Stimulated activated CD8-positive, alpha-beta memory T cell treated with anti-CD3 and anti-CD28 coated beads, Interleukin-7, amount 100 ng/mL, for 4 hours (primary cell): ENCODE measurements at places on chromosomes 11 and 22.

DNA sequence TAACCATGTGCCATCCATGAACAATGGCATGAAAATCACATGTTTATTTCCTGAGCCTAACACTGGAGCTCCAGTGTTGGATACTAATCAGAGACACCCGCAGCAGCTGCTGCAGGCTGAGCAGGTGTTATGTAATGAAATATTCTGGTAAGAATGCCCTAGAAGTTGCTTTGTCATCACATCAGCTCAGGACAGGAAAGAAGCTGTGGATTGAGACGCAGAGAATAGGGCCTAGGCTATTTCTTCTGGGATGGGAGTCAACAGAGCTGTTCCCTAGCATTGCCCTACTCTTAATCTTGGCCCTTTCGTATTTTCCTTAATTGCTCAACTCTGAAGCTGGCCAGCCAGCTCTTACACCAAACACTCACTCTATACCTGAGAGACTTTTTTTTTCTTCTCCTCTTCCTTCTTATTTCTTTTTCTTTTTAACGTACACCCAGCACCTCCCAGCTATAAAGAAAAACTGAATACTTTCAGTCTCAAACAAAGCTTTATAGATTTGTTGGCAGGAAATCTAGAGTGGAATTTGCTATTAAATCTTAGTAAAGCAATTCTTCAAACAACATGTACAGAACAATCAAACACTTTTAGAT lies 31.9 kb downstream of the RASSF10 start:
- DNase-seq = no peak

DNA sequence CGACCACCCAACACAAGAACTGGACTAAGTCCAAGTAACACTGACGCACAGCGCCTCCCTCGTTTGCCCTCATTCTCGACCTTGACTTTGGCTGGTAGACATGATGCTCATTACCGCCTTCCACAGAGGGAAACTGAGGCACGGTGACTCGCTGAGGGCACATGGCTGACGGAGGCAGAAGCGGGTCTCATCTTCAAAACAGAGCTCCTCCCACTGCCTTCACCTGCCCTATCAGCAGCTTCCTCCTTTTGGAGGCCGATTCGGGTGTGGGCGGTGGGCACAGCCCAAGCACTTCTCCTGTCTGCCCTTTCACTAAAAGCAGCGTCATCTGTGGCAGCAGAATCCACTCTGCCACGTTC lies 2.0 kb upstream of the KMT5B start:
- DNase-seq = no peak

DNA sequence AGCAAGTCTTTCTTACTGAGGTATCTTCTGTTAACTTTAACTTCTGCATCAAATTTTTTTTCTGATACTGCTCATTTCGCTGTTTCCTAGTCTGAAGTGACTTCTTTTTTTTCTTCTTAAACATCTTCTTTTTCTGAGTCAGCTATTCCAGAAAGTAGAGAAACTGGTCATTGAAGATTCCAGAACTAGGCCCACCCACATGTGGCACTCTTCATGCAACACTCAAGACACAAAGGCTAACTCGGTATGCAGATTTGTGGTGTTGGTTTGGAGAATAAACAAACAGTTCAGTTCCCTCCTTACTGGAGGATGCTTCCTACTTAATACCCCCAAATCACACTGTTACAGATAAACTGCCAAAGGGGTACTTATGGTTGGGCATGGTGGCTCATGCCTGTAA lies 25.2 kb upstream of the MTCH2 start:
- no peak for DNase-seq

DNA sequence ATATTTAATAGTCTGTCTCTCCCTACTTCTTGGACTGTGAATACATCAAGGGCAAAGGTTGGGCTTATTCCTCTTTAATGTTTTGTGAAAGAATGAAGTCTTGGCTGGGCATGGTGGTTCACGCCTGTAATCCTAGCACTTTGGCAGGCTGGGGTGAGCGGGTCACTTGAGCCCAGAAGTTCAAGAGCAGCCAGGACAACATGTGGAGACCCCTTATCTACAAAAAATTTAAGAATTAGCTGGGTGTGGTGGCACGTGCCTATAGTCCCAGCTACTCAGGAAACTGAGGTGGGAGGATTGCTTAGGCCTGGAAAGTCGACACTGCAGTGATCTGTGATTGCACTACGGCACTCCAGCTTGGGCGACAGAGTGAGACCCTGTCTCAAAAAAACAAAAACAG lies 20.2 kb downstream of the RNF121 start:
- no peak for DNase-seq

GRCh38 chr22:41732096-41732772 lies 32.9 kb downstream of the MEI1 start:
- no peak for DNase-seq

DNA sequence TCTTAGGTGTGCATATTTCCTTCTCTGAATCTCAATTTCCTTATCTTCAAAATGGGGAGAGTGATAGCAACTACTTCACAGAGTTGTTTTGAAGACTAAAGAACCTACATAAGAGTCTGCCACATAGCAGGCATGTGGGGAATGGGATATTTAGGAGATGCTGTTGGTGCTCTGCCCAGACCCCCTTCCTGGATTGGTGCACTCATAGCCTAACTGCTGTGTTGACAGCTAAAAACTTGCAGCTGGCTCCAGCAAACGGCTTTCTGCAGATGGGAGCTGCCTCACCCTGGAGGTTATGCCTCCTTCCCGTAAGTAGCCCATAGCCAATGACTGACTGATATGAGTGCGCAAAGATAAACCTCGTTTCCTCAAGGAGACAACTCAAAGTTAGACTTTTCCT lies 106.1 kb downstream of the CD44 start:
- no peak for DNase-seq

- no peak for DNase-seq
Observed at GRCh38 chr11:105592035-105592434, 17.8 kb upstream of the GRIA4 start.

DNA sequence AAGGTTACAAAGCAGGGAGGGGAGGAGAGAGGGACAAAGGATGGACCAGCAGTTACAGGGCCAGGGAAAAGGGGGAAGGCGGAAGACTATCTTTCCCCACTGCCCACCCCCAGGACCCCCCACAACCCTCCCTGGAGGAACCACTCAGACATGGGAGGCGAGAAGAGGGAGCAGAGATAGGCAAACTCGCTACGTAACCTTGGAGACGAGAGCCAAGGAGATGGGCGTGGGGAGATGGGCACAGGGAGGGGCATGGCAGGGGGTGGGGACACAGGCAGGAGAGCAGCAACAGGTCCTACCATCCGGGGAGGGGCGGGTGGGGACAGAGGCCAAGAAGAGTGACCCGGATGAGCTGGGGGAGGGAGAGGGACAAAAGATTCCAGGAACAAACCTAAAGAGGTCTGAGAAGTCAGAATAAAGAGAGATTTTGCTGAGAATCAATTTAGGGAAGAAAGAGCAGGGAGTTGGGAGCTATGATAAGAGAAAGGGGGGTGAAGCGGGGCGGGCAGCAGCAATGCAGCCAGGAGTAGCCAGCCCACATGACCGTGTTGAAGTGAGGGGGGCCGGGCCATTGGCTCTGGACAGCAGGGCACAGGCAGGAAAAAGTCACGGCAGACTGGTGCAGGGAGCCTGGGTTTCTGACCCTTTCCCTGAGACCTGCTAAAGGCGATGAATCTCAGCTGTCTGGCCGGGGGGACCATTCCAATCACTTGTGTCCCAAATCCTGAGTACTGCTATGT lies 128.4 kb downstream of the BUD13 start:
- DNase-seq = no peak

GRCh38 chr11:19594326-19594725 lies 118.3 kb upstream of the NAV2 start:
- no peak for DNase-seq

DNA sequence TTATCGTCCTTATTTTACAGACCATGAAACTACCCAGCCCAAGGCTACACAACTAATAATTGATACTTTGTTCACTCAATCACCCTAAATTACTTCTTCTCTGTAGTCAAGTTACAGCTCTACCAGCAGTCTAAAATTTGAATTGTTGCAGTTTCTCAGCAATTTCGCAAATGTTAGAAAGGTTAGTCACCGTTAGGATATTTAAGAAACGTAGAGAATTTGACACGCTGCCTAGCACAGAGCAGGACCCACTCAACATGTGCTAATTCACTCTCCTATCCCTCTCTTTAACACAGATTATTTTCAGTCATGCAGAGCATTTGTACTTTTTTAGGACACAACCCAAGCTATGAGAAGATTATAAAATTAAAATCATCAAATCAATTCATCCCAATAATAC lies 771.1 kb upstream of the LUZP2 start:
- DNase-seq = no peak

GRCh38 chr11:134560566-134561330 lies 148.7 kb upstream of the B3GAT1 start:
- DNase-seq = no peak
